Activated T-cell treated with anti-CD3 and anti-CD28 coated beads for 48 hours (primary cell): ENCODE measurements at places on chromosomes 11 and 22.

- DNase-seq: no peak
Measured at GRCh38 chr22:39554151-39554550, 16.4 kb upstream of the CACNA1I start.

- no peak for DNase-seq
Measured at GRCh38 chr11:33753304-33753967, 17.2 kb upstream of the CD59 start.

- DNase-seq: no peak
Measured at GRCh38 chr11:47501101-47501500, 51.8 kb downstream of the CELF1 start.

DNA sequence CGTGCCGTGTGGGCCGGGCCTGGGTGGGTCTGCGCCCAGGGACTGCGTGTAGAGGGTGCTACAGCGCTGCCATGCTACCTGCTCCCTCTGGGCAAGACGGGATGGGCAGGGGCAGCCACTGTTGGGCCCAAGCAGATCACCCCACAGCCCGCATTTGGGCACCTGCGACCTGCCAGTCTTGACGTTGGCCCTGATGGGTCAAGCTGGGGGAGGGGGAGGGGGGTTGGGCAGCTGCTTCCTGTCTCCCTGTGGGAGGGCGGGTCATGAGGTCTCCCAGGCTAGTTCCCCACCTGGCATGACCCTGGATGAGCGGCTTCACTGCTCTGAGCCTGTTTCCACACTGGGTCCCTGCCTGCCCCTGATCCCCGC lies 2.8 kb upstream of the RPS19BP1 start:
- no peak for DNase-seq

DNA sequence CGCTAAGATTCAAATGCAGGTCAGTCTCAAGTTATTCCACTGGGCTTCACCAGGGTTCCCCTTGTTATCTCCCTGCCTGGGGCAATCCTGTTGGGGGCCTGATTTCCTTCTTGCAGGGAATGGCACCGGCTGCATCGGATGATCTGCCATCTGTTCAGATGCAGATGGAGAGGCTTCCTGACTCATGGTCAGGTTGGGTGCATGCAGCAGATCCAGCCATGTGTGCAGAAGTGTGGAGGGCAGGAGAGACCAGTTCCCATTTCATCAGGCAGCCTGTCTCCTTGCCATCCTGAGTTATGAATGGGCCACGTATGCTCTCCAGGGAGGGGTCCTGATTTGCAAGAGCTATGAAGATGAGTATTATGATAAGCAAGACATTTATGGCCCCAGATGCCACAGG lies 161.2 kb upstream of the PLET1 start:
- DNase-seq: no peak

GRCh38 chr11:27122001-27122400 lies 81.4 kb downstream of the BBOX1 start:
- DNase-seq: no peak

DNA sequence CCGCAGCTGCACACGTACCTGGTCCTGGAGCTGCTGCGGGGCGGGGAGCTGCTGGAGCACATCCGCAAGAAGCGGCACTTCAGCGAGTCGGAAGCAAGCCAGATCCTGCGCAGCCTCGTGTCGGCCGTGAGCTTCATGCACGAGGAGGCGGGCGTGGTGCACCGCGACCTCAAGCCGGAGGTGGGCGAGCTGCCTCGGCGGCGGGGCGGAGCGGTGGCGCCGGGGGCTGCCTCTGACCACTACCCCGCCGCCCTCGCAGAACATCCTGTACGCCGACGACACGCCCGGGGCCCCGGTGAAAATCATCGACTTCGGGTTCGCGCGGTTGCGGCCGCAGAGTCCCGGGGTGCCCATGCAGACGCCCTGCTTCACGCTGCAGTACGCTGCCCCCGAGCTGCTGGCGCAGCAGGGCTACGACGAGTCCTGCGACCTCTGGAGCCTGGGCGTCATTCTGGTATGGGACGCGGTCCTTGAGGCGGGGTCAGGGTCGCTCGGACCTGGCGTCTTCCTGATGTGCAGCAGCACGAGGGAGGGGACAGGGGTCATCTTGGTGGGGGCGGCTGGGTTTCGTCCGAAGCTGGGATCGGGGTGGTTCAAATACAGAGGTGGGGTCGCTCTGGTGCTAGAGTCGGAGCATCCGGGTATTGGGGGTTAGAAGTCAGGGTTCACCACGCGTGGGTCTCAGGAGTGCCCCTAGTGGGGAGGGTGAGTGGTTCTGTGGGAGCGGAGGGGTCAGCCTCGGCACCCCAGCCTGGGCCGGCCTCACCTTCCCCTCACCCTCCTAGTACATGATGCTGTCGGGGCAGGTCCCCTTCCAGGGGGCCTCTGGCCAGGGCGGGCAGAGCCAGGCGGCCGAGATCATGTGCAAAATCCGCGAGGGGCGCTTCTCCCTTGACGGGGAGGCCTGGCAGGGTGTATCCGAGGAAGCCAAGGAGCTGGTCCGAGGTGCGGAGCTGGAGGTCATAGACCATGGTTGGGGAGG lies 10.8 kb downstream of the RPS6KA4 start:
- DNase-seq: no peak

DNA sequence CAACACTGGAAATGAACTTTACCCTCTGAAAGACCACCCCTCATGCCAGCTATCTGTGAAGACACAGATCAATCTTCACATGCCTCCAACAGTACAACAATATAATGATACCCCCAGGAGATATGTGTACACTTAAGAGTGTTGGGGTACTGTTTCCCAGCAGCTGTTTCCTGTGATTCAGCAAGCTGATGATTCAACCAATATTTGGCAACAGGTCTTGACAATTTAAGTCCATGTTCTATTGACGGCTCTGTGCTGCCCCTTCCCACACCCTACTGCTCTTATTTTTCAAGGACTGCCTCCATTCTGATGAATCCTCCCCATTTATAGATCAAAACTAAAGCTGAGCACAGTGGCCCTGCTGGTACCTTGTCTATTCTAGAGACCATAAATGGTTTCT lies 6.6 kb downstream of the SNX19 start:
- no peak for DNase-seq

DNA sequence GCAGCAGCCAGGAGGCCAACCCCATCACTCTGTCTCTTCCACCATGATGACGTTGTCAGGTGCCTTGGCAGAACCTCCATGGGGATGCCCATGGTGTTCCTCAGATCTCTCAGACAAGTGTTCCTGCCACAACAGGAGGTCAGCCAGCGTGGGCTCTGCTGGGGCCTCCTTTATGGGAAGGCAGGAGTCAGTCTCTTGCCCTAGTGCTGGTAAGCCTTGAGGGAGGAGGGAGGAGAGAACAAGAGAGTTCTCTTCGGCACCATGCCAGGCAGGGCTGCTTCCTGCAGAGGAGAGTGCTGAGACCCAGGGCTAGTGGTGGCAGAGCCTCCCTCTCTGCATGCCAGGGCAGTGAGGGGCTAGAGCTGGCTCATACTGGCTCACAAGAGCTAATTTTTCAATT lies 32.5 kb downstream of the GNAZ start:
- DNase-seq: no peak

DNA sequence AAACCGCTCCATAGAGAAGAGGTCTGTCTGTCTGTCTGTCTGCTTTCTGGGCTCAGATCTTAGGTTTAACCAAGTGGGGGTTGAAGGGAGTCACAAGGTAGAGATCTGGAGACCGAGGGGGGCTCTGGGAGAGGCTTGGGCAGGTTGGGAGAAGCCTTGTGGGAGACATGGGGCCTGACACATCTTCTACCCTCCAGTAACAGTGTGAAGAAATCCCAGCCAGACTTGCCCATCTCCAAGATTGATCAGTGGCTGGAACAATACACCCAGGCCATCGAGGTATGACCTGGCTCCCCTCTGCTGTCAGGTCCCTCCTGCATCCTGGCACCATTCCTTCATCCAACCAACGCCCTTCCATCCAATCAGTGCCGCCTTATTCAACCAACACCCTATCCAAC lies 7.4 kb downstream of the PRR33 start:
- DNase-seq: no peak

- no peak for DNase-seq
Measured at GRCh38 chr11:121483805-121484480, 31.2 kb upstream of the SORL1-AS1 start.

GRCh38 chr11:94794287-94795168 lies 26.4 kb downstream of the AMOTL1 start:
- no peak for DNase-seq

GRCh38 chr22:43476751-43477725 lies 65.2 kb downstream of the MPPED1 start:
- no peak for DNase-seq

- peak; percentile 94 for DNase-seq
Measured at GRCh38 chr11:46346886-46347636, at the start of gene DGKZ. TSS of gene DGKZ (plus strand) at chr11:46347463. CDS start at chr11:46347660, 197 bp downstream.

DNA sequence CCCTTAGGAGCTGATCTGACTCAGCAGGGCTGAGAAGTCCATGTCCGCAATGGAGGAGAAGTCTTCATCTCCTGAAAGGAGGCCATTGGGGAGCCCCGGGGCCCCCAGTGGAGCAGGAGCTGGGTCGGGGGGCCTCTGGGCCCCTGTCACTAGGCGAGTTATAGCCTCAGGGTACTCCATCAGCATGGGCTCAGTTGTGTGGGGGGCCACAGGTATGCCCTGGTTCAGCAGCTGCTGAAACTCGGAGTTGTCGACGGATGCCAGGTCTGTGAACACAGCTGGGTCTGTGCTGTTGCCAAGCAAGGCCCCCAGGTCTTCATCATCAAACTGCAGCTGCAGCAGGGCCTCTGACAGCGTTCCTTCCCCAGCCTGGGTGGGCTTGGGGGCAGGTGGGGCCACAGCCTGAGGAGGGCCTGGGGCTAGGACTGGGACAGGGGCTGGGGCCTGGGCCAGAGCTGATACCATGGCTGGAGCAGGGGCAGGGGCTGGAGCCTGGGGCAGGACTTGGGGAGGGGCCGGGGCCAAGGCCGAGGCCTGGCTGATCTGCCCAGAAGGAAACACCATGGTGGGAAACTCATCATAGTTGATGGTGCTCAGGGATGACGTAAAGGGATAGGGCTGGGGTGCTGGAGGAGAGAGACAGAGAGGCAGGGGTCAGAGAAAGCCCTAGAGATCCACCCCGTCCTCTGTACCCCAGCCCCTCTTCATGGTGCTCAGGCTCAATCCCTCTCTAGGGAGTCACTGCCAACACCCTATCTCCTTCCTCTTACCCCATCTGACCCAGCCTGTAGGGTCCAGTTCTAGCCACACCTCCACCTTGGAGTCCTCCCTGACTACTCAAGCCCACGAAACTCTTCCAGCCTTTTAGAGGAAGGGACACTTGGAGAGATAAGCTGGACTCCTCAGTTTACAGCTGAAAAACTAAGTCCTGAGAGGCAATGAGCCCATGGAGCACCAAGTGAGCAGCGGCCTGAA lies 8.1 kb downstream of the RELA start:
- DNase-seq: no peak

DNA sequence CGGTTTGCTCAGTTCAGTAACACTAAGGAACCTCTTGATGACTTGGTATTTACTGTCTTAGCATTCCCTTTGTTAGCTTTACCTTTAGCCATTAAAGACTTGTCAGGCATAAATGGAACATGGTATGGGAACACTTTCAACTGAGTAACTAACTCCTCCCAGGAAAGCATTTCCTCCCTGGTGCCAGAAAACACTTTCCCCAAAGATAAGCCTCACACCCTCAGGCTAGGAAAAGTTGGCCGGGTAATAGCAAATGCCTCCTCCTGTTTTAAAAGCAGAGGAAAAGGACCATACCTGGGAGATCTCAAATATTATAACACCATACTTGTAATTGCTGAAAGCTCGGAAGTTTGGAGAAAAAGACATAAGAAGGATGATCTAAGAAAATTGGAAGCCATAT lies 12.0 kb downstream of the KCNJ11 start:
- no peak for DNase-seq

DNA sequence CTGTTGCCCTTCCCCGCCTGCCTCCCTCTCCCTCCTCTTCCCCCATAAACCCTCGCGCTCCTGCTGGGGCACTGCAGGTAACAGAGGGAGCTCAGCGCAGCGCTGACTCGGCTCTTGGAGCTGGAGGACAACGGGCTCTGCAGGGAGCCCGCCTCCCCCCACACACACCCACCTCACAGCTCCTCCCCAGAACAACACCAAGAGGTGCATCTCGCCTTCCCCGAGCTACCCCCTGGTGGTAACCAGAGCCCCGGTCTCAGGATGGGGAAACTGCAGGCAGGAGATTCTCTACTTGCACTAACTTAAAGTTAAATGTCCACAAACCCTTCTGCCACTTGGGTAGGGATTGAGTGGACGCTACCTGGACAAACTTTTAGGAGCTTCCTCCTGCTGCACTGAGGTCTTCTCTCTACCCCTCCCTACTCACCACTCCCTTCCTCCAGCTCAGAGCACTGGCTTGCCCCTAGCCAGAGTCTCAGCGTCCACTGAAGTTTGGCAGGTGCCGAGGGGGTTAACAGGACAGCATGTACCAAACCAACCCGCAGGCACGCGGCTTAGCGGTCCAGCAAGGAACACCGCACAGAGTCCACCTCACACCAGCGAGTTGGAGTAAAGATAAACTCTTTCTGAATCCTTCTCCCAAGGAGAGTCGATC lies 4.0 kb upstream of the SCN4B start:
- DNase-seq: peak; percentile 15

DNA sequence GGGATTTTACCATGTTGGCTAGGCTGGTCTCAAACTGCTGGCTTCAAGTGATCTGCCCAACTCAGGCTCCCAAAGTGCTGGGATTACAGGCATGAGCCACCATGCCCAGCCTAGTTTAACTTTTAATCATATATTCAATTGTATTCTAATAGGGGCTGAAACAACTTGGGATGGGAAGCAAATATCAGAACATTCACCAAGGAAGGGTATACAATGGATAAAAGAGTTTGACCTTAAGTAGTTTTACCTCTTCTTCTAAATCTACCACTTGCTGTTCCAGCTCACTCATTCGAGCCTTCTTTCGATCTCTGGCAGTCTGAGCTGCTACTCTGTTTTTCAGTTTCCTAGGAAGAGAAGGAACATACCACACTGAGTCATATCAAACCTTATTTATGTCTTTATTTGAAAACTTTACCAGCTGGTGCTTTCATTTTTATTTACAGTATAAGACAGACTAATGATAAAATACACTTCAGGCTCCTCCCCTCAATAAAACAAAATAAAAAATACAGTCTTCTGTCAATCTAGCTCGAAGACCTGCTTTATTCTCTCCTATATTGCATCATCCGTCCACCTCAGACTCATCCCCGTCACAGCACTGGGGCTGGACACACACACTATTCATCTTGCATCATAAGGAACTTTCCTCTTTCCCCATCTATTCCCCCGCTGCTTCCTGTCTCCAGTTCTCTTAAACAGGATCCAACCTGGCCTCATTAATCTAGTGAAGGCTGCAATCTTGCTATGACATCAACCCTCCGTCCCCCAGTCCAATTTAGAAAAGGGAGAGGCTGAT lies 1.4 kb downstream of the XBP1 start:
- DNase-seq: no peak

GRCh38 chr11:63870351-63871140 lies 31.6 kb downstream of the MARK2 start:
- peak; percentile 5 for DNase-seq

- DNase-seq: no peak
Measured at GRCh38 chr22:17113600-17113999, 7.6 kb downstream of the TMEM121B start.
